ENCODE measurements at places on chromosomes 4 and X.

DNA sequence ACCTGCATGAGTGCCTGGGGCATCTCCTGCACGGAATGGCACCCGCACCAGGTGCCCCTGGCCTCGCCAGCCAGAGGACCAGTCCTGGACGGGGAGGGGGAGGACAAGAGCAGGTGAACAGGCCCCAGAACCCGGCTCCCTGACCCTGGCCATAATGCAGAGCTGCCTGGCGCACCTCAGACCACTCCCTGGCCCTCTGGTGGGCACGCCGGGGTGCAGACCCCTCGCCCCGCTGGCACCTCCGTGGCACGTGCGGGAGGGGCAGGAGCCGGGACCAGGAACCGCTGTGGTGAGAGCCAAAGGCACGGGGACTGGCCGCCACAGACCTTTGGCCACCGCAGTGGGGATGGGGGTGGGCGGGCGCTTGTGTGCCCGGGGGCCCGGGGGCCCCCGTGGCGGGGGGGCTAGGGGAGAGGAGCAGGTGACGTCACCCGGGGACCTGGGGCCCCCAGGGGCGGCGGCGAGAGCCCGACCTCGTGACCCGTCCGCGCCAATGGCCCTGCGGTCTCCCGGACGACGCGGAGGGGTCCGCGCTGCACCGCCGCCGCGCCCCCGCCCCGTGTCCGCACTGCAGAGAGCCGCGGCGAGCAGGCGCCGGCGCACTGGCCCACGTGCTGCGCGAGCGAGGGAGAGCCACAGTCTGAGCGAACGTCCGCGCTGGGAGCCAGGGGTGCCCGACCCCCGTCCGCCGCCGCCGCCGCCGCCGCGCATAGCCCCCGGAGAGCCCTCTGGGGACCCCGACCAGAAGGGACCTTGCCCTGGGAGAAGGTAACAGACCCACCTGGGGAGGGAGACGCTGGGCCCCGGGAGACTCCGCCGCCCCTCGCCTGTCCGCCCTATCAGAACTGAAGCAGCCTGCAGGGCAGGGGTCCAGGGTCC lies at the start of gene PNMA3:
PNMA3 (plus strand) TSS at position 600 of the 879 bp plus-strand sequence. CDS start 586 bp downstream, outside the sequence.
- no peak for DNase-seq

DNA sequence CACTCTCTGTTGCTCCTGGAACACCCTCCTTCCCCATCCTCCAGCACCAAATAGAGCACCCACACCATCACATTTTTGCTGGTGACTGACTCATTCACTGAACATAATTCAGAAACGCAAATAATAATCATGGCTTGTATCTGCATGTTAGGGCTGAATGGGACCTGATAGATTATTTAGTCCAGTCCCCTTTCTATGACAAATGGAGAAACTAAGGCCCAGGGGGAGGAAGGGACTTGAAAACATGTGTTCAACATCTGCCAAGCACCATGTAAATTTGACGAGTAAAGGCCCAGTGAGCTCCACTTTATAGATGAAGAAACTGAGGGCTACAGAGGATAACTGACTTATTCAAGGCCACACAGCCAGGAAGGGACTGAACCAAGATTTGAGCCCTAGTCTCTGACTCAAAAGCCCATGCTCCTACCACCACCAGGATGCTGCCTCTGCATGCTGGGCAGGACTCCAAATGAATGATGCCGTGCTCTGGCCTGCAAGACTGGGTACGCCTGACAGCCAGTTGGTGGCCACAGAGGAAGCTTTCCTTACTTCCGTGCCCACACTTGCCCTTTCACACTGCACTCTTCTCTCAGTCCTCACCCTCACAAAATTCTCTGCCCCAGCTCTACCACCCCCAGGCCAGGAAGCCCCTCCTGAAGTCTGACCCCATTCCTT lies 133.3 kb upstream of the PJA1 start:
- DNase-seq = no peak

GRCh38 chr4:113637823-113638561 lies 123.5 kb downstream of the CAMK2D start:
- DNase-seq = no peak

DNA sequence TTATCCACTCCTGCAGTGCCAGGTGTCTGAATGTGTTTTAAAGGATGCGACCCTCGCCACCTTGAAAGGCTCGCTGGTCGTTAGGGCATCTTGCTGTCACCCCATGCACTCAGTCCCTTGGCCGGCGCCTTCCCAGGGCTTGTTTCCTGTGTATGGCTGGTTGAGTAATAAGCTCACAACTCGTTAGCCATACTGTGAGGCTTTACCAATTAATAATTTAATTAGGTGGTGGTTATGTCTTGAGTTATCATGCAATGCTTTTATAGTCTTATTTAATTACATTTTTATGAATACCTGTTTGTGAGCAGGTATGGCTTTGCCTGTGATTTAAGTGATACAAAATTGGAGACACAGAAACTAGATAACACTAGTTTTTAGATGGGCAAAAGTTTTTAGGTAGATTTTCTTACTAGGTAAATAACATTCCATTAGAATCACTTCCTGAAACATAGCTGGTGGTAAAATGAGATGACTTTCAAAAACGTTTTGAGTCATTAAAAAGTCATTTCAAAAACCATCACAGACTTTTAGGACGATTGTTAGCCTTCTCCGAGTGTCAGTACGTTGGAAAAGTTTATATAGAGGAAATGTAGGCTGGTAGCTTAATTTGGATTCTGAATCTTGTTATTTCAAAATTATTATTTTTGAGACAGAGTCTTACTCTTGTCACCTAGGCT lies 18.2 kb downstream of the PTTG2 start:
- peak; percentile 45 for DNase-seq

GRCh38 chr4:81197864-81198524 lies 17.0 kb downstream of the PRKG2 start:
- no peak for DNase-seq

DNA sequence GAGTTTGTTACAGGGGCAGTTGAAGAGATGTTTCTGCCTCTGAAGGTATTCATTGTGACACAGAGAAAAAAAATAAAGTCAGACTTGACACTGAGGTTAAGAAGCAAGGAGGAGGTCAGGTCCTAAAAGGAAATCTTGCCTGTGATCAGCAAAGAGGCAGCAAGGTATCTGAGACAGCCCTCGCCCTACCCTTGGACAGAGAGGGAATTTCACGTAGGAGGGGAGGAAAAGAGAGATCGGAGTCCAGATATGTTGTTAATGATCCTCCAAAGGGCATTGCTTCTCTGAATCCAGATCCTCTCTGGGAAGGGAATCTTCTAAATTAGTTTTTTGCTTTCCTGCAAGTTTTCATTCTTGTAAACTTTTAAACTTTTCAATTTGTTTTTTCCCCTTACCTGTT lies 15.3 kb upstream of the PRR27 start:
- DNase-seq = no peak

DNA sequence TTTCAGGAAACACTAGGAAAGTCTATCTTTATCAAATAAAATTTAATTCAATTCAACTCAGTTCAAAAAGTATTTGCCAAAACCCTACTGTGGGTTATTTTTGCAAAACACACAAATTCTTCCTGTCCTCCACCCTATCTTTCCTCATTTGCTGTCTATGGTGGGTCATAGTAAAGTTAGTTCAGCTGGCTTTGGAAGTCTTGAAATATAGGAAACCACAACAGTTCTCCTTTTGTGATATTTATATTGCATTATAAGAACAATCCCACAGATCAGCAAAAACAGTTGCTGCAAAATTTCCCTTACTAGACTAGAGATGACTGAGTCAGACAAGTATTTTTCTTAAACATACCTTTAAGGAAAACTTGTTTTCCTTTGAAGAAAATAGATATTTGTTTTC lies 22.2 kb downstream of the CYBB start:
- peak; percentile 85 for DNase-seq

DNA sequence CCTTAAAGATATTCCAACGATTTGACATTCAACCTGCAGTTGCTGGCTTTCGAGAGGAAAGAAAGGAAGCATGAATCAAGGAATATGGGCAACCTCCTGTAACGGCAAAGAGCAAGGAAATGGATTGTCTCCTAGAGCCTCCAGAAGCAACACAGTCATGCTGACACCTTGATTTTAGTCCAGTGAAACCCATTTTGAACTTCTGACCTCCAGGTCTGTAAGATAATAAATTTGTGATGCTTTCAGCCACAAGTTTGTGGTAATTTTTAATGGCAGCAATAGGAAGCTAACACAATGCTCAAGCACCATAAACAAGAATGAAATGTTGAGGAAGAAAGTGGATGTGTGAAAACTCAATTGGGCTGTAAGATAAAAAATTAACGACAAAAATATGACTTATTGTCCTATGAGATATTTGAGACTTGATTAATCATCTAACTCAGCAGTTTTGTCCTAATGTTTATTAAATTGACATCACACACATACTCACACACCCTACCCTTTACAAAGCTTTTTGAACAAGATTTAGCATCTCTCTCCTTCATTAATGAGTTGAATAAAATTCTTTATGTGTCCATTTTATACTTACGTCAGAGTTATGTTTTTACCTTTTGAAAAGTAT lies 857.2 kb upstream of the INTU start:
- DNase-seq = no peak

- DNase-seq = no peak
Measured at GRCh38 chrX:22155126-22155525, 117.6 kb upstream of the CBLL2 start.

- DNase-seq = peak; percentile 64
Measured at GRCh38 chrX:30568136-30568535, 9.4 kb downstream of the TASL start.

- no peak for DNase-seq
Measured at GRCh38 chr4:31169846-31170245, 449.7 kb downstream of the PCDH7 start.

GRCh38 chr4:27381815-27382214 lies 521.2 kb downstream of the STIM2 start:
- DNase-seq = no peak

GRCh38 chr4:106854569-106855351 lies 181.4 kb downstream of the DKK2 start:
- no peak for DNase-seq

- no peak for DNase-seq
Measured at GRCh38 chr4:6095897-6096296, 77.7 kb upstream of the C4orf50 start.

DNA sequence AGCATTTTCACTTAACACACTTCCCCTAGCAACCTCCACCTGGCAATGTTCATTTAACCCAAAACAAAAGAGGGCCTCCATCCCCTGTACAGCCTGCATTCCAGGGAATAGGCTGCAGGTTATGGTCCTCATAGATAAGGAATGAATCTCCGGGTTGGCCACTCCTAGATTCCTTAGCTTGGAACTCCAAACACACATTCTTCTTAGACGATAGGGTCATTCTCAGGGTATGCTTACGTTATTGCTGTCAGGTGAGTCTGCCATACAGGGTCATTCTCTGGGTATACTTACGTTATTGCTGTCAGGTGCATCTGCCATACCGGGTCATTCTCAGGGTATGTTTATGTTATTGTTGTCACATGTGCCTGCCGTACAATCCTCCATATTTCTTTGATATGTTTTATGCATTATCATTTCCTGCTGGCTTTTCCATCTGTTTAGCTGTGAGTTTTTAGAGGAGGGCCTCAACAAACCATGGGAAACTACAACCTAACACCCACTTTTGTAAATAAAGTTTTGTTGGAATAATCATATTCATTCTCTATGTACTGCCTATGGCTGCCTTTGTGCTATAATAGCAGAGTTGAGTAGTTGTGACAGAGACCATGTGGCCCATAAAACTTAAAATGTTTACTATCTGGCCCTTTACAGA lies 8.2 kb upstream of the AFF1 start:
- DNase-seq = no peak

DNA sequence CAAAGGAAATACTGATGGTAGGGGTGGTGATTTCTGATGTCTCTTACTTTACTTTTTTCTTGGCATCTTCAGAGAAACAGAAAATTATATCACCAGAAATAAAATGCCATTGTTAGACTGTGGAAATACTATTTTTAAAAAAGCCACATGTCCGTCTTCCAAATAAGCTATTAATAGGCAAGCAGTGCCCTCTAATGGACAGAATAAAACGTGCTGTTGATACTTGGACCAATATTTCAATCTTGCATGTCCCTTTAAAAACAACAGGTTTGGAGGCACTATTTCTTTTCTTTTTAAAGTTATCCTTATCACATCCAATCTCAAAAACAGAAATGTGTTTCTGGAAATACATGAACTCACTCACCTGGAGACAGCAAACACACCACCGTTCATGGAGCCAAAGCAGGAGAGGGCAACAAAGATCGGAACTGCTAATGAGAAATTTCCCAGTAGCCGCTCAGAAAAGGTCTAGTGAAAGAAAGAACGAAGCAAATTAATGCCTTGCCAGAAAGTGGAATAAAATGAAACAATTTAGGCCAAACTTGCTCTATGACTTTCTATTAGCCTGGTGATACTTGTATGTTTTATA lies 59.2 kb downstream of the SLC7A11 start:
- DNase-seq = peak; percentile 50

- DNase-seq = peak; percentile 21
Measured at GRCh38 chrX:136780763-136781162, at the start of gene ARHGEF6. Gene ARHGEF6, minus strand, starts transcription at chrX:136780932. Its CDS starts 50 bp downstream, at chrX:136780882.

- no peak for DNase-seq
Measured at GRCh38 chr4:184805462-184806228, 20.1 kb downstream of the ACSL1 start.

DNA sequence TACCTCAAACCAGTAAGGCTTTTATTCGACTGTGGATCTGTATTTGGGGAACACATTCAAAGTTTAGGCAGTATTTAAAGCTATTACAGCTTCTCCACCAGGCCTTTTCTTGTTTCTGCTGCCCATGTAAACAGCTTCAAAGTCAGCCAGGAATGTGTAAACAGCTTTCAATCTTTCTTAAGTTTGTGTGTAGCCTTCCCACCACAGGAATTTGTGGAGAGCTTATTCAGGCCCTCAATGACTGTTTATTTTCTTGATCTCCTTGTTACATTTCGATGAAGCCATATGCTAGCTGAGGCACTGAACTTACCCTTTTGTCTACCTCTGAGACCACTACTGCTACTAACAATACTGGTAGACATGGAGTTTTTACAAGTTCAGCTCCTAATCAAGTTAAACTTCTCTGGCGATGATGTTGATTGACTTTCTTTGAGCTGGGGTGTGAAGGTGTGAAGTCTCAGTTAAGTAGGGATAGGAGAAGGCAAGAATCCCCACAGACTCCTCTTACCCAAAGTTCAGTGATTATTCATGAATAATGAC lies 72.6 kb downstream of the NWD2 start:
- no peak for DNase-seq

DNA sequence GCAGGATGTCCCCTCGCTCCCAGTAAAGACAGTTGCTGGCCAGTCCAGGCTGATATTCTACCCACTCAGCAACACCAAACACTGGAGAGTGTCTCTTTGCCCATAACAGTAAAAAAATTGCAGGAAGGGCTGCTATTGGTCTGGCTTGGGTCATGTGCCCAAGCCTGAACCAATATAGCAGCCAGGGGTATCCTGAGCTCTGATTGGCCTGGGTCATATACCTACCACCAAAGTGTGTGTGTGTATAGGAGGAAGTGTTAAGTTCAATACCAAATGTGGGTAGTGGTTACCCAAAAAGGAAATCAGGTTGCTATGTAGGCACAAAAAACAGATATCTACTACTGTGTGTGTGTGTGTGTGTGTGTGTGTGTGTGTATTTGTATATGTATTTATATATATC lies 373.2 kb downstream of the BCOR start:
- no peak for DNase-seq
